ENCODE measurements at places on chromosomes 1 and 21.

GRCh38 chr1:180376253-180376652 lies 126.1 kb downstream of the ACBD6 start:
- DNase-seq = no peak

GRCh38 chr1:121444096-121444495 lies 259.3 kb downstream of the SRGAP2C start:
- DNase-seq = no peak

DNA sequence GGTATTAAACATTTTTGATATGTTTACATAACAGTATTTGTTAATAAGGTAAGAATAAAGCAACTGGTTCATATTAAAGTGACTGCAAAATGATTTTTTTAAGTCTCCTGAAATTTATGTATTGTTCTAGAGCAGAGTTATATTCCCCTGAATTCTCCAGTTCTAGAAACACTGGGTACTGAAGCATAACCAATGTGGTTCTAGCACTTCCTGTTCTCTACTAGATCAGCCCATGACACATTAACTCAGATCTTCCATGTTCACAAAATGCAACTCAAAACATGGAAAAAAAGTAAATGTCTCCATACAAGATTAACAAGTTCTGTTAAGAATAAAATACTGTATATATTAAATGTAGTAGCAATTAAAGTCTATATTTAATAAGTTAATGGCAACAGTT lies 3.9 kb downstream of the NEGR1 start:
- DNase-seq = no peak

- no peak for DNase-seq
Measured at GRCh38 chr1:26121854-26122773, 10.5 kb downstream of the PDIK1L start.

GRCh38 chr1:232037774-232038388 lies 411.3 kb downstream of the DISC1 start:
- DNase-seq = no peak

GRCh38 chr1:164754088-164754600 lies 195.2 kb downstream of the PBX1 start:
- DNase-seq = no peak

DNA sequence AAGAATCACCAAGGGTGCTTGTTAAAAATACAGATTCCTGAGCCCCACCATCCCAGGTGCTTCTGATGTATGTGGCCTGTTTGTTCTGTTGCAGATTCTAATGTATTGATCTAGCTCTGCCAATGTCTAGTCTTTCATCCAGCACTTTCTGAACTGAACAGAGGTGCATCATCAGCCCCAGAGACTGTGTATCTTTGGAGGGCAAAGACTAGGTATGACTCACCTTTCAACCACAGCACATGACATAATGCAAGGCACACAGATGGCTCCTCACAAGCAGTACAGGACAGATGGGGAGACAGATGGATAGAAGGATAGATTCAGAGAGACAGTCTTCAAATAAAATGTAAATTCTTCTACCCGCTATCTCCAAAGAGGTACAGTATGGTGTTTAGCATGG lies 32.3 kb downstream of the CD58 start:
- no peak for DNase-seq

GRCh38 chr21:35014302-35015041 lies 34.6 kb downstream of the RUNX1 start:
- DNase-seq = peak; percentile 55

DNA sequence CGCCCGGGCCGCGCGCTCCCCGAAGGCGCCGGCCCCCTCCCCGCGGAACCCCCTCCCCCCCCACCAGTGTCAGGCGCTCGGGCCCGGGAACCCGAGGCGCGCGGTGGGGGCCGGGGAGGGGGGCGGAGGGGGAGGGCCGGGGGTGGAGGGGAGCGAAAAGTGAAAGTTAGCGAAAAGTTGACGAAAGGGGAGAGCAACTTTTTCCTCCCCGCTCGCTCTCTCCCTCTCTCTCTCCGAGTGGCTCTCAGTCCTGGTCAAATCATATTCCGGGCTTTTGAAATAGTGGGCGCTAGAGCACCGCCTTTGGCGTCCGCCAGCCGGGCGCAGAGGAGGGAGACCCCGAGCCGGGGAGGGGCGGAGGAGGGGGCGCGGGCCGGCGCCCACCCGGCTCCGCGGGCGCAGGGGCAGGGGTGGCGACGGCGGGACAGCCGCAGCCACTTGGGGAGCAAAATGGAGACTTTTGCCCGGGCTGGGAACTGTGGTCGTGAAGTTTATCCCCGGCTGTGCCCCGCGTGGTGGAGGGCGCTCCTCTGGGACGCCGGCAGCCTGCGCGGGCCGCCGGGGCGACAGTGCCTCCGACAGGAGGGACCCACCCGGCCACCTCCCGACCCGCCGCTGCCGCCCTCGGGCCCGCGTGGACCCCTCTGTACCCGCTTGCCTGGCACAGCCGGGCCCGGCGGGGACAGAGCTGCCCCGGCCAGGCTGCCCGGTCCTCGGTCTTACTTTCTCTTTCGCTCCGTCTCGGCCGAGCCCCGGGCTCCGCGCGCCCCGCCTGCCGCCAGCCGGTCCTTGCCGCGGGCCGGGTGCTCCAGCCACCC lies 697 bp downstream of the PRDM16 start:
- no peak for DNase-seq

DNA sequence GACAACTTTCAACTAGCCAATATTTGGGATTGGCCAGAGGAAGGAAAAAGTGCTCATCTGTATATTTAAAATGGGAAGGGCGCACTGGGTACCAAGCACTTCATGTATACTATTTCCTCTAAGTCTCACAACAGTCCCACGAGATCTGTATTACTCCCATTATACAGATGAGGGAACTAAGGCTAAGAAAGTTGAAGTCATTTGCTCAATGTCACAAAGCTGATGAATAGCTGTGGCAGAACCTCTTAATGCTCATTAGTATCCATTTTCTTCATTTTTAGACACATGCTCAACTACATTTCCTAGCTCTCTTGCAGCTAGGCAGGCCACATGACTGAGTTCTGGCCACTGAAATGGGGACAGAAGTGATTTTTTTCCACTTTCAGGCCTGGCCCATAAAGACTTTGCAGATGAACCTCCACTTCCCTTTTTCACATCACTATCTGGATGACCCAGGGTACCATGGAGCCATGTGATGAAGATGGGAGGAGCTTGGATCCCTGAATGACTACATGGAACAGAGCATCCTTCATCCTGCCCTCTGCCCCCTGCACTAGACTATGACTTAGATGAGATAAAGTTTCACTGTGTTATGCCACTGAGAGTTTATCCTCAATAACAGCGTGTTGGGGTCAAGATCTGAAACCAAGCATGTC lies 31.8 kb downstream of the ATF3 start:
- no peak for DNase-seq

DNA sequence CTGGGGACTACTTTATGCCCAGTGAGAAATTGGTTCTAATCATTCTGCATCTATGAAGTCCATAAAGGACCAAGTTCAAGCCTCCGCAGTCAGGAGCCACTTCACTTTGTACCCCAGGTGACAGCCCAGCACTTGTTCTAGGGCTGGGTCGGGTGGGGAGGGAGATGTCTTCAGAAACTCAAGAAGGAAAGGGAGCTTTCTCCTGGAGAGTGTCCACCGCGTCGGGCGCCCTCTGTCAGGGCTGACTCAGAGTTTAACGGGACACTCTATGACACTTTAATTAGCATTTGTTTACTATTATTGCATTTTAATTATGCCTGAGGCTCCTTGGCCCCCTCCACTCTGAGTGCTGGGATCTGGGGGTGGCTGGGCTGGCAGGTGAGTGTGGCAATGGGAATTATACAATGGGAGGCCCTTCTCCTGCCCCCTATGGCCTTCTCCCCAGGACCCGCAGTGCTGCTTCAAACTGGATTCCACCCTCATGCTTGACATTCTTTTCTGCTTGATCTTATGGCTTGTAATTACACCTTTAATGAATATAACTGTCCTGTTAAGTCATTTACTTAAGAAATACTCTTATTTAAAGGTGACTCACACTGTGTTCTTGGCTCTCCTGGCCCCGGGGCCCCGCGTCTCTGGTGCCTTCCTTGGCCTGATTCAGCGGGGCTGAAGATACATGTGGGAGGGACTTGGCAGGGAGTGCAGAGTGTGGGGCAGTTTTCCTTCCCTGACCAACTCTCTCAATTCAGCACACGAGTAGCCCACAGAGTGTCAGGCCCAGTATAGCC lies 136.6 kb downstream of the PLXNA2 start:
- DNase-seq = no peak

- DNase-seq = no peak
Measured at GRCh38 chr1:54528613-54529012, 19.4 kb upstream of the ACOT11 start.

- no peak for DNase-seq
Measured at GRCh38 chr1:111190931-111191451, 9.5 kb downstream of the DENND2D start.

DNA sequence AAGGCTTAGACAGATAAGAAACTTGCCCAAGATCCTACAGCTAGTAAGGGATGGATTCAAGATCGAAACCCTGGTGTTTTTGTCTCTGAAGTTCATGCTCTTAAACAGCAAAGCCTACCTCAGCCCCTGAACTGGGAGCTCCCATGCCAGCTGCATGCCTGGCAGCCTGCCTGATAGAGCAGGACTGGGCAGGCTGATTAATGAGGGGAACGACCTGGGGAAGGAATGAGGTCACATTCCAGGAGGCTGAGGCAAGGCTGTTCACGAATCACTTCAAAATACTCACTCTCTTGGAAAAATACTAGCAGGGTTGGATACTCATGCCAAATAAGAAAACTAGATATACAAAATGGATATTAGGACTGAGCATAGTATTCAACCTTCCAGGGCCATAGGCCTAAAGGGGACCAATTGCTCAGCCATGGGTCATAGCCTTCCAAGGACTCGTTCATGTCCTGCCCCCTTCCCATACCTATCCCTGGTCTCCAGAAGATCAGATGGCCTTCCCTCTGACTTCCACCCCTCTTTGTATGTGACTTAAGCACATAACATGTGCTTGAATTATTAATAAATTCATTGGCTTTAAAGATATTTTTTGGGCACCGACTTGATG lies 15.6 kb upstream of the TACSTD2 start:
- no peak for DNase-seq

GRCh38 chr1:21749109-21749508 lies 33.8 kb downstream of the USP48 start:
- DNase-seq = no peak

- no peak for DNase-seq
Measured at GRCh38 chr1:220239966-220240365, 32.3 kb downstream of the RAB3GAP2 start.

DNA sequence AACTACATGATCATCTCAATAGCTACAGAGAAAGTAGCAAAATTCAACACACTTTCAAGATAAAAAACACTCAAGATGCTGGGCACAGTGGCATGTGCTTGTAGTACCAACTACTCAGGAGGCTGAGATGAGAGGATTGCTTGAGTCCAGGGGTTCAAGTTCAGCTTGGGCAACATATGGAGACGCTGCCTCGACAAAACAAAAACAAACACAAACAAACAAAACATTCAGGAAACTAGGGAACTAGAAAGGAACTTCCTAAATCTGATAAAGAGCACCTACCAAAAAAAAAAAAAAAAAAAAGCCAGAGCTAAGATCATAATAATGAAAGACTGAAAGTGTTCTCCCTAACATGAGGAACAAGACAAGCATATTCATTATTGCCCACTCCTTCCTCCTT lies 22.8 kb upstream of the RNF186 start:
- DNase-seq = no peak

DNA sequence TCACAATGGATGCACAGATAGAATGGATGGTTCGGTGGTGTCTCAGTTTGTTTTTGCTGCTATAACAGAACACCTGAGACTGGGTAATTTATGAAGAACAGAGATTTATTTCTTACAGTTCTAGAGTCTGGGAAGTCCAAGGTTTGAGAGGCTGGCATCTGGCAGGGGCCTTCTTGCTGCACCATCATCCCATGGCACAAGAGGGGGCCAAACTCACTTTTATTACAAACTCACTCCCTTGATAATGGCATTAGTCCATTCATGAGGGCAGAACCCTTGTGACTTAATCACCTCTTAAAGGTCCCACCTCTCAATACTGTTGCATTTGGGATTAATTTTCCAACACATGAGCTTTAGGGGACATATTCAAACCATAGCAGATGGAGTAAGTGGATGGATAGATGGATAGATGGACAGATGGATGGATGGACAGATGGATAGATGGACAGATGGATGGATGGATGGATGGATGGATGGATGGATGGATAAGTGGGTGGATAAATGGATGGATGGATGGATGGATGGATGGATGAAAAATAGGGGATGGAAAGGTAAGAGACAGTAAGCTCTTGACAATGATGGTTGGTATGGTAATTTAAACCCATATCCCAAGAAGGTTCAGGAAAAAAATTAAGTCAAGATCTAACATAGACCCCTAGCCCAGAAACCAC lies 16.5 kb downstream of the CAMK2N1 start:
- no peak for DNase-seq

- DNase-seq = no peak
Measured at GRCh38 chr1:66617362-66618184, 83.6 kb downstream of the SGIP1 start.

- DNase-seq = peak; percentile 71
Measured at GRCh38 chr21:17513214-17514123, 626 bp downstream of the CXADR start.

GRCh38 chr1:109631513-109632505 lies 12.2 kb downstream of the AMPD2 start:
- DNase-seq = no peak

GRCh38 chr1:30877205-30877912 lies 31.2 kb downstream of the SDC3 start:
- no peak for DNase-seq

DNA sequence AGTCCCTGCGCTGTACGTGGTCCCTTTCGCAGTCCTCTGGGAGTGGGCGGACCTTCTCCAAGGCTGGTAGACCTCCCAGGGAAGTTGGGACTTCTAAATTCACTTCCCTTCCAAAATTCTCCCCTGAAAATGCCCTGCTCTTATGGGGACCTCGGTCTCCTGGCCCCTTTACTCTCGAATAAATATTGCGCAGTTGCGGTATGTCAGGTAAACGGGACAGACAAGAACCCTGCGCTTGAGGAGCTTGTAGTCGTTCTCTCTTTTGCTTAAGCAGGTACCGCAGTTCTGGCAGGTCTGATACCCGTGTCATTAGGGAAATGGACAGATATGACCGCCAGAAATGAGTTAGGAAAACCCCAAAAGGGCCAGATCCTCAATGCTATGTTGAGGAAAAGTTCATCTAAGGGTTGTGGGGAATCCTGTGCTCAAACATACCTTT lies 561 bp downstream of the KIF2C start:
- no peak for DNase-seq

All from activated CD8-positive, alpha-beta memory T cell treated with anti-CD3 and anti-CD28 coated beads for 24 hours (primary cell).